Inflammatory macrophage (primary cell): ENCODE measurements at places on chromosomes 7 and 10.

- no peak for DNase-seq
Measured at GRCh38 chr10:133023216-133023843, 64.4 kb upstream of the ADGRA1 start.

DNA sequence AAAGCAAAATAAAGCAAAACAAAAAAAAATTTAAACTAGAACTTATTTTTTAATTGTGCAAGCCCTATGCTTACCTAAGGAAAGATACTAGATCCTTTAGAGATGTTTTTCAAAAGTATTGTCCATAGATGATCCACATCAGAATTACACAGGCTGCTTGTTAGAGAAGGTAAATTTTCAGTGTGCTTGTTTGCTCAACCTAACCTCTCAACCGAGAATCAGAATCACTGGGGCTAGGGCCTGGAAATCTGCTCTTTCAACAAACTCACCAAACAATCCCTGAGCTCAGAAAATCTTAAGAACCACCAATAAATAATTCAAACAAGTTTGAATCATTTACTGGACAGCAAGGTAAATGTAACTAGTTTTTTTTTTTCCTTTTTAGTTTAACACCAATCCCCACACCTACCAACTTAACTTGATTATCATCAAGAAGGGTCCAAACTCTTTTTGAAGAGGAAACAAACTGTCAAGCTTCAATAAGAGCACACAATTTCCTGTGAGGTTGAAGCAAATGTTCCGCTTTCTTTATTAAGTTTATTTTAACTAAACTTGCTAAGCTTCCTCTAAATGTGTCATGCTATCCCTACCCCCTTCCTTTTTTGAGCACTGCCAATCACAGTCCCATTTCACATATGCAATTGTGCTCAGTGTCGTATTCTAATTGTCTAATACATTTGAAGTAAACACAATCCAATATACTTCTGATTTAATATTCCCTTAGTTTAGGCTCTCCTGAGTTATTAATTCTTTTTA is 7.4 kb upstream of the TSPAN33 start:
- peak; percentile 84 for DNase-seq

DNA sequence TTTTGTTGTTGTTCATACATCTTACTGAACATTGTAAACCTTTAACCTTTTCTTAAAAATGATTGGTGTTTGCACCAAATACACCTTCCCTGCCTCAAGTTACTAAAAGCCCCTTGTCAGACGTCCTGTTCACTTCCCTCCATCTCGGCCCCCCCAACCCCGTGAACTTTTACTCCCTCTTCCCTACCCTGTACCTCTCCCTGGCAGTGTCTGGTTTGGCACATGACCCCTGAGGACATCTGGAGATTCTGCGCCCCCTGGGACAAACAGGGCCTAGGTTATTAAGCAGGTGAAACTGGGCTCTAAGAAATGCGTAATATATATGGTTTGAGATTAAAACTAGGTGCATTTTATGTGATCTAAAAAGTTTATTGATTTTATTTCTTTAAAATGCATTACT is 1.4 kb downstream of the PPP2R2D start:
- DNase-seq, result no peak

- no peak for DNase-seq
Measured at GRCh38 chr10:28715246-28715645, 37.9 kb downstream of the BAMBI start.

DNA sequence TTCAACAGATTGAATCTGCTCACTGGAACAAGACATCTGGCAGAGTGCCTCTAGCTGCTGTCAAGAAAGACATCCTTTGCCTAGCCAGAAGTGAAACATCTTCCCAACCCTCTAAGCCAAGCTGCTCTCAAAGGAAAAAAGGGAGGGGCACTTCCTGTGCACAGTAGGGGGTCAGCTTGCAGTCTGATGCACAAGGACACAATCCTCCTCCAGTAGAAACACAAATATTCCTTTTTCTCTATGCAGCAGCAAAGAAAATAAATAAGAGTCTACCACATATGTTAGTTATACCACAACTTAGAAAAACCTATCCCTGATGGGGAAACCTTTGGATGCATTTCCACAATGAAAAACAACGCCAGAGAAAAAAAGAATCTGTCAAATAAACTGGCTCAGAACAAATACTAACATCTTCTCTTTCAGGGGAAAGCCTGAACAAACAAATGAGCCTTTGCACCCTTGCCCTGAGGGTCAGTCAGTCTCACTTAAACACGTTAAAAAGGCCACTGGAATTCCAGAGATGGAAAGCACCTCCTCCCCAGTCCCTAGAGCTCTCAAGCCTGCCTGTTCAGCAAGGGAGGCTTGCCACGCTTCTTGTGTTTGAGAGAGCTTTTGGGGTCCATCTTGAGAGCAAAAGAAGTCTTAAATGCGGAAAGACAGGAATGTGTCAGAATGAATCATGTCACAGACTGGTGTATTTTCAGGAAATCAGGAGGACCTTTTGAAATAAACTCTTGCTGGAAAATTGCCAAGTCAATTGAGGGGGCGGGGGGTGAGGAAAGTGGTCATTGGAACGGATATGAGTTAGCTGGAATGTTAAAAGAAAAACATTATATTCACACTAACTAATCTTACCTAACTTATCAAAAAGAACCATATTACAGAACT is 7.5 kb downstream of the LAMB1 start:
- DNase-seq, result no peak

DNA sequence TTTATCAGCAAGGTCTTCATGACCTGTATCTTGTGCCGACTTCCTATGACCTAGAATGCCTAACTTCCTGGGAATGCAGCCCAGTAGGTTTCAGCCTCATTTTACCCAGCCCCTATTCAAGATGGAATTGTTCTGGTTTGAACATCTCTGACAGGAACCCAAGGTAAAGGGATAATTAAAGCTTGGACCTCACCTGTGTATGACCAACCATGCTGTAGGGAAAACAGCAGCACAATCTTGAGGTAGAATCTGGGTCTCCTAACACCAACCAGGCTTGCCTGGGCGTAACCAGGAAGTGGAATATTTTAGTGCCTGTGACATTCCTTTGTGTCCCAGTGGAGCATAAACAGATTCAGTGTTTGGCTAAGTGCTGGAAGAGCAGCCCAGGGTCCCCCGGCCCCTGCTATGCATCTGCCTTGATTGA is 94.1 kb downstream of the PFKFB3 start:
- no peak for DNase-seq

GRCh38 chr10:29470843-29471543 is 163.8 kb downstream of the SVIL start:
- DNase-seq, result no peak

DNA sequence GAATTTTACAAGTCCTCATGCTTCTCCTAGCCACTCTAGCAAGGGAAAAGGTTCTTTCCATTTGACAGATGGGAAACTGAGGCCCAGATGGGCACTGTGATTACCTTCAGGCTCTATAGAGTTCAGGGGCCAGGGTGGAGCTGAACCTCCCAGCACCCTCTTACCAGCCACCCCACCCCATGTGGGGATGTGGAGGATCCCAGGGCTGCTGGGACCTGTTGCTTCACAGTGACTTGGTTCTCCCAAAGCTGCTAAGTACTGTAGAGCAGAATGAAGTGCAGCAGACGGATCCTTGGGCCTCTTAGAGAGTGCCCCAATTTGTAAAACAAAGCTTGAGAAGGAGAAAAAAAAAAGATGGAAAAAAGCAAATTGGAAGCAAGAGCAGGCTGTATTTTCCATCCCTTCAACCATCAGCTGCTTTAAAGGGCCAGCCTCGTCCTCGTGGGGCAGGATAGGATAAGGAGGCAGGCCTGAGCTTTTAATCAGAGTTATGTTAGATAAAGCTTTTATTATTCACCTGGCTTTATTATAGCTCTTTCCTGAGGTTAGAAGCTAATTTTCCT is 147.0 kb downstream of the CDH23 start:
- no peak for DNase-seq

DNA sequence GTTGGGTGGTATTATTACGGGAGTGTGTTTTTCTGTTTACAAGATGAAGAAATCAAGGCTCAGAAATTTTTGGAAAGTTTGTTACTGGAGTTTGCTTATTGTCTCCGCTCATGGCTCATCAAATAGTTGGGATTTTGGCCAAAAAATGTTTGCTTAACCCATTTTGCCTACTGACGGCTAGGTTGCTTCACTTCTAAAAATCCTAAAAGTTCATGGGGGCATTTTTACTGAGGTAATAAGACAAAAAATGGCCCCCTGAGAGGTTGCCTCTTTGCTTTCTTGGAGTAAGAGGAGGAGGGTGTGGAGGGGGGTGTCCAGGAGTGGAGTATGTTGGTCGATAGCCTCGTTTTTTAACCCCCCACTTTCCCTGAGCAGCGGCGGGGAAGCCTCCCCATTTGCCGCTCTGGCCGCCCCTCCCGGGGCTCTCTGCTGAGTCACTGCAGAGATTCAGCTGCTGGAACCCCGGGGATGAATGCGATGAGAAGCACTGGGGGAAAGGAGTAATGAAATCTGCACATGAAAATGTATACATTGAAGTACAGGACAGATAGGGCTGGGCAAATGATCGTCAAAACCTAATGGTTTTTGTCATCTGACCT is 1.5 kb downstream of the MEST start:
- no peak for DNase-seq

GRCh38 chr7:151484971-151485707 is 34.6 kb downstream of the RHEB start:
- peak; percentile 46 for DNase-seq

- peak; percentile 96 for DNase-seq
Measured at GRCh38 chr7:92731335-92732063, 104.9 kb downstream of the CDK6 start.

DNA sequence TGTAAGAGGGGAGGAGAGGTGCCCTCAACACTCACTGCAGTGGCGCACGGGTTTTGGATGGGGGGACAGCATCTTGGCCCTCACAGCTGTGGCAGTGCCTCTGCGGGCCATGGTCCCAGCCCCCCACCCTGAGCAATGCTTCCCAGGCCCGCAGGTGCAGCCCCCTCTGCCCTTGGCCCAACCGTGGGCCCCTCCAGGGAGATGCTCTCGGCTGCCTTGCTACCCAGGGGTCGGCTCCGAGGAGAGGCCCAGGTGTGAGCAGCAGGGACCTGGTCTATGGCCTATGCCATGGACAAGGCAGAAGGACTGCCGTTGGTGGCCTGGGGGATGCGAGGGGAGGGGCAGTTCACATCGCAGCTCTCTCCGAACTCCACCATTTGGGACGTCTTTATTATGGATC is 159.2 kb downstream of the RNF216 start:
- DNase-seq, result no peak

- peak; percentile 8 for DNase-seq
Measured at GRCh38 chr10:6607778-6608177, 27.7 kb upstream of the PRKCQ start.

DNA sequence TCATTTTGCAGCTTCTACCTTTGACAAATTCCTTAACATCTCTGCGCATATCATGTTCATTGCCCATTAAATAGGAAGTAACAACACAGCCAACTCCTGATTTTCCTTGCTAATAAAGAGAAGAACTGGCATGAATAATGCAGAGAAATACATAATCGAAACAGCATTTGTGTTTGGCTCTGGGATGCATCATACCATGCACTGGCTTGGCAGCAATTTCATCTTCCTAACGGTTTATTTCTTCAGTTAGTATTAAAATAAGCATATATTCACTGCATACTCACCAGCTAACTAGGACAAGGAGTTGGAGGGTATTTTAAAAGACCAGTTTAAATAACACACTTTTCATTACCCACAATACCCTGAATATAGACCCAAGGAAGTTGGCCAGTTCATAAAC is 132.5 kb downstream of the ITGA8 start:
- DNase-seq, result no peak

DNA sequence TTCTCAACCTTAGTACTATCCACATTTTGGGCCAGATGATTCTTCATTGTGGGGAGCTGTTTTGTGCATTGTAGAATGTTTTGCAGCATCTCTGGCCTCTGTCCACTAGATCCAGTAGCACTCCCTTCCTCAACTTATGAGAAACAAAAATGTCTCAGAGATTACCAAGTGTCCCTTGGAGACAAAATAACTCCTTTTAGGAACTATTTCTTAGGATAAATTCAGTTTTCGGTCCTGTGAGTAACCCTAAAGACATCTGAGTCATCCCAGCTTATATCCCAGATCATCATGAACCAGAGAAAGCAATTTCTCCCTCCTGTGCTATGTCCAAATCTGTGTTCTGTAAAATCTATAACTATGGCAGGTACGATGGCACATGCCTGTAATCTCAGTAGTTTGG is 266.6 kb upstream of the PHYHIPL start:
- no peak for DNase-seq

- no peak for DNase-seq
Measured at GRCh38 chr10:22724773-22725172, 10.4 kb upstream of the PIP4K2A start.

- peak; percentile 2 for DNase-seq
Measured at GRCh38 chr7:1912593-1913465, 242.8 kb downstream of the ELFN1 start.

DNA sequence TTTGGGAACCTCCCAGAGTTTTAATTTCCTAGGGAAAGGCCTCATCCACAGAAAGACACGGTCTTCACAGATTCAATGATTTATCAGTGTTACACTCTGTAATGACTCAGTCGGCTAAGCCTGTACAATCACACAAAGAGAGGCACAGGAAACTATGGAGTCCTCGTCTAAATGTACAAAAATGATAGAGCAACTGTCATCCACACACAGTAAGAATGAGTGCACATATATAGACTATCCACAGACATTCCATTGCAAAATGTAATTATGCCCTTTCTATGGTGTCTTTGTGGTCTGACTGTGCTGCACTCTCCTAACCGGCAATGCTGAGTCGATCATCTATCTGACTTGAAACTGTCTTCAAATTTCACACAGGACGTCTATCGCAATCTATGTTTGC is 3.5 kb upstream of the NAMPT start:
- DNase-seq, result no peak

- DNase-seq, result peak; percentile 66
Measured at GRCh38 chr7:17706734-17707133, 233.6 kb downstream of the SNX13 start.

DNA sequence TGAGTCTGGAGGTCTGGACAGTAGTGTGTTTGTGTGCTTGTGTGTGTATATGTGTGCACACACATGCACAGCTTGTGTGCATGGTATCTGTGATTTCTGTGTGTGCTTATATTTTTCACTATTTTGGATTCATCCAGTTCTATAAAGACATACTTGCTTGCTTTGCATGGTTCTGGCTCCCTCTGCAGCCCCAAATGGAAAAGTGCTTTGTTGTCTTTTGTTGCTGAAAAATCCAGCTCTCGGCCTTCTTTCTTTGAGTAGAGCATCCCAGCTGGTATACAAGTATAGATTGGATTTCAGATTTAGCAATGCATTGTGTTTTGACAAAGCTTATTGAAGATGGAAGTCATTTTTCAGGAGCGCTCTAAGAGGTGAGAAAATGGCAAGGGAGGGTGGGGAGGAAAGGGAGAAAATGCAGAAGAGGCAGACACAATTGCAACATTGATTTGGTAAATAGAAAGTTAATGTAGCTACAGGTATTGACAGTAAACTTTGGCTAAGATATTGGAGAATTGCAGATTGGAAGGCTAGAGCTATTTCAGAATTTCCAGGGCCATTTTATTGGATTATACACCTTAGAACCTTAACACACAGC is 333.9 kb downstream of the AUTS2 start:
- DNase-seq, result no peak

DNA sequence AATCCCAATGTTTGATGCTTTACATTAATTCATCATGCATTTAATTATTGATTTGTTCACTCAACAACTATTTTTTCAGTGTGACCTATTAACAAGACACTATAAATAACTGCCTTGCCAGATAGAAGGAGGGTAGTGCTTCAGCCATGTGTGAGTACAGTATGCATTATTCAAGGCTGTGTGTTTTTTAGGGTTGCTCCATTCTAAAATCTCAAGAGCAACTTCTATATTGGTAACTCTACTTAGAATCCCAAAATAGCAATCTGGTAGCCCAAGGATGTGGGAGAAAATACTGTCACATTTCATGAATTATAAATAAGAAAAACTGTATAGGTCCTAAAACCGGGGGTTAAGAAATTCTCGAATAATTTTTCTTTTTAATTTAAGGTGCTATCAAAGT is 69.9 kb downstream of the ENO4 start:
- DNase-seq, result no peak
